ENCODE measurements at places on chromosomes 7 and 10. TPM values are rescaled to one million over a fixed set of nuclear protein-coding genes. Genes with fewer than 3 reads are reported as not detected.

DNA sequence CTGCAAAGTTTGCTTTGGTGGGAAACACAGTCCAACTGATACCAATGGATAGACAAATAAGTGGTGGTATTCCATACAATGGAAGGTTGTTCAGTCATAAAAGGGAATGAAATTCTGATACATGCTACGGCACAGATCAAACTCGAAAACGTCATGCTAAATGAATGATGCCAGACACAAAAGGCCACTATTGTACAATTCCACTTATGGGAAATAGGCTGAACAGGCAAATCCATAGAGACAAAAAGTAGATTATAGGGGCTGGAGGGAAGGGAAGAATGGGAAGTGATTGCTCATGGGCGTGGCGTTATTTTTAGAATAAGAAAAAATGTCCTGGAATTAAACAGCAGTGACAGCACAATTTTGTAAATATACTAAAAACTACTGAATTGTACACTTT lies 66.0 kb upstream of the FOXK1 start:
- DNase-seq: no peak

- no peak for DNase-seq
Observed at GRCh38 chr7:143322760-143323633, 7.1 kb downstream of the CLCN1 start.

- DNase-seq: no peak
Observed at GRCh38 chr10:80414142-80414895, 6.0 kb downstream of the PRXL2A start.

DNA sequence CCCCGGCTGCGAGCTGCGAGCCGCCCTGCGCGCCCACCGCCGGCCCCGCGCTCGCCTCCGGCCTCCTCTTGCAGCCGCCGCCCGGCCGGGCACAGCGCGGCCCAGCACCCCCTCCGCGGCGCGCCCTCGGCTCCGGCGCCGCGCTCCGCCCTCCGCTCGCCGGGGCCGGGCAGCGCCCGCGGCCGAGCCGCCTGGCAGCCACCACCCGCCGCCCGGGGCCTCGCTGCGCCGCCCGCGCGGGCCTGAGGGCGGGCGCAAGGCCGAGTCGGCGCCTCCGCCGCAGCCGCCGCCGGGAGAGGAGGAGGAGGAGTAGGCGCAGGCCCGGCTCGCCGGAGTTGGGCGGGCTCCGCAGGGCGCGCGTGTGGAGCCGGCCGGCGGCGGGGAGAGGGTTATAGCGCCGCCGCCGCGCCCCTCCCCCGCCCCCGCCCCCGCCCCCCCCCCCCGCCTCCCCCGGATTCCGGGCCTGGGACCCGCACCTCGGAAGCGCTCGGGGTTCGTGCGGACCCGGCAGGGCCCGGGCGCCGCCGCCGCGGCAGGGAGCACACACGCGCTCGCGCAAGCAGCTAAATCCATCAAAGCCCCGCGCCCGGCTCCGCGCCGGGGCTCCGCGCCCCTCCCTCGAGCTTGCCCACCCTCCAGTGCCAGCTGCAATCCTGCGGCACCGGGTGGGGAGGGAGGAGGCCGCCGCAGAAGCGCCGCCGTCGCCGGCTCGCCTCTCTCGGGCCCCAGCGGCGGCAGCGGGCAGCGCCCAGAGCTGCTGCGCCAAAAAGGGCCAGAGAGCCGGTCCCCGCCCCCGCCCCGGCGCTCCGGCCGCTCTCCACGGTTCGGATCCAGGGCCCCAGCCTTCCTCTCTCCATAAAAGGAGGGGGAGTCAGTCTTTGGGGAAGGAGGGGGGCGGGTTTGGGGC lies at the start of gene PDGFA:
PDGFA (minus strand) TSS at position 363 of the 907 bp plus-strand sequence. CDS start 845 bp downstream, outside the sequence.
- DNase-seq: no peak

DNA sequence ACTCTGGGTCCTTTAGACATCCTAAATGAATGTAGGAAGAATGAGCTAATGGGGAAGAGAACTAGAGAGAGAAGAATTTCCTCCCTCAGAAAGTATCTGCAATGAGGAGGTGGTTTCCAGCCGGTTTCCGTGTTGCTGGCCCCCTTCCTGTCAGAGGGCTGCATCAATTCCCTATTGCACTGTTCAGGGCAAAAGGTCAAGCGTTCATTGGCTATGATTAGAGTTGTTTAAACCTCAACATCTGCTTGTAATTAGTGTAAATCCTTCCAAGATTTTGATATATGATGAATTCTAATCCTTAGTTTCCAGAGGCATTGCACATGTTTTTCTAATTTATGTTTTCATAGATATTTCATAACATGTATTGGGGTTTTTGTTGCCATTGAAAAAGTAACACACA lies 107.3 kb upstream of the SGCE start:
- DNase-seq: no peak

NEBL gene
- 29.0 TPM for total RNA-seq

- DNase-seq: peak; percentile 19
Observed at GRCh38 chr10:58291538-58292174, 22.7 kb downstream of the CISD1 start.

- DNase-seq: no peak
Observed at GRCh38 chr7:157250605-157251228, 86.1 kb upstream of the DNAJB6 start.

GRCh38 chr10:70265032-70265689 lies 18.6 kb downstream of the NPFFR1 start:
- DNase-seq: no peak

DNA sequence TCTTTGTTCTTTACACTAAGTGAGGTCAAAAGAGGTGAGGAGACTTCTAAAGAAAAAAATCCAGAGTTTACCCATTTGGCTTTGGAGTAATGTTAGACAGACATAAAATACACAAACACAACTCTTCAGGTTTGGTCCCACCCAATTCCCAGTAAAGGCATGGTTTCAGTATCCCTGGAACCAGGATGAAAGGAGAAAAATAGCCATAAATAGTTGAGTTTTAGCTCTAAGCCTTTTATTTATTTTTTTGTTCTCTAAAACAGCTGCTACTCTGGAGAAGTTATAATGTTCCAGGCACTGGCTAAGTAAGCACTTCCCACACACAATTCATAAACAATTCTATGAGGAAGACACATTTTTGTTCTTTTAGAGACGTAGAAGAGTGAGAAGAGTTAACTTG lies 4.0 kb downstream of the ABCB1 start:
- no peak for DNase-seq

PPP1R17 gene
- total RNA-seq: not detected

GRCh38 chr10:557792-558328 lies 131.6 kb downstream of the DIP2C start:
- no peak for DNase-seq

DNA sequence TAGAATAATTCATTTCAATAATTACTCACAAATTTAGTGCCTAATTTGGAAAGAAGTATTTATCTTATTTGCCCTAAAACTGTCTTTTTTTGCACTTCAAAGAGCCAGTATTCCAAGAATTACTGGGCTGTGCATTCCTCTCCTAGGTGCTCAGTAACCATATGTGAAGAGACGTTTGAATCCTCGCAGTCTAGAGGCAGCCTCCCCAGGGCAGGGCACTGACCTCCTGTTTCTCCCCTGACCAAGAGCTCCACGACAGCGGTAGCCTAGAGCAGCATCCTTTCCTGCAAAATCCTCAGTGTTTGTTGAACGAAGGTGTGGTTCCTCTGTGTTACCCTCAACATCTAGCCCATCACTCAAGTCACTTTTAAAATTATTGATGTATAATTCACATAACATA lies 113.1 kb downstream of the EEPD1 start:
- DNase-seq: no peak

DNA sequence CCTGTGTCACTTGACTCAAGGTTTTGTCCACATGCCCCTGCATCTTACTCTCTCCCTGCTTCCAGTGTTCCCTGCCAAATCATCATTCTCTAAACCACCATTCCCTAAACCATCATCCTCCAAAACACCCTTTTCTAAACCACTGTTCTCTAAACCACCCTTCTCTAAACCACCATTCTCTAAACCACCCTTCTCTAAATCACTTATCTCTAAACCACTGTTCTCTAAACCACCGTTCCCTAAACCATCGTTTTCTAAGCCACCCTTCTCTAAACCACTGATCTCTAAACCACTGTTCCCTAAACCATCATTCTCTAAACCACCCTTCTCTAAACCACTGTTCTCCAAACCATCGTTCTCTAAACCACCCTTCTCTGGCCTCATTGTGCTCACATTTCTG lies 142.1 kb downstream of the CXCL12 start:
- no peak for DNase-seq

Measured in prostate gland (tissue), 2 donors.